Activated naive CD4-positive, alpha-beta T cell treated with anti-CD3 and anti-CD28 coated beads, Interleukin-2, amount 10 ng/mL, durations not matched to agents 7 days and 5 days (primary cell): ENCODE measurements at places on chromosomes 4 and X.

- DNase-seq: no peak
Observed at GRCh38 chrX:109709129-109709631, 23.9 kb downstream of the ACSL4 start.

DNA sequence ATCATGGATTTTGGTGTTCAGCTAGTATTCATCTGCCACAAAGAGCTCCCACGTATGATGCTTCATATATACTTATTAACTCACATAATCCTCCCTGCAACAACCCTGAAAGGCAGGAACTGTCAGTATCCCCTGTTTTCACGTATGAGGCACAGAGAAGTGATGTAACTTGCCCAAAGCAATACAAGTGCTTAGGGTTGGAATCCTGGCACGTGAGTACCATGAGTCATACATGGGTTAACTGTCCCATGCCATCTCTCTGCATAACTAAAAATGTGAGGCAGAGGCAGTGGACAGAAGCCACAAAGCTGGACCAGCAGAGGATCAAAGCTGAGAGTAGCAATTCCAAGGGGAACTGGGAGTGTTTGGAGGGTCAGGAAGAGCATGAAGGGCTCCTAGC, 35.7 kb upstream of the EGFL6 start:
- DNase-seq: no peak

GRCh38 chrX:479273-479981, 92.7 kb upstream of the PPP2R3B start:
- peak; percentile 35 for DNase-seq

- no peak for DNase-seq
Observed at GRCh38 chr4:6388713-6389112, 83.7 kb downstream of the PPP2R2C start.

GRCh38 chr4:41873380-41874295, 61.6 kb upstream of the TMEM33 start:
- DNase-seq: no peak

GRCh38 chr4:150133605-150134004, 55.4 kb downstream of the DCLK2 start:
- DNase-seq: no peak

DNA sequence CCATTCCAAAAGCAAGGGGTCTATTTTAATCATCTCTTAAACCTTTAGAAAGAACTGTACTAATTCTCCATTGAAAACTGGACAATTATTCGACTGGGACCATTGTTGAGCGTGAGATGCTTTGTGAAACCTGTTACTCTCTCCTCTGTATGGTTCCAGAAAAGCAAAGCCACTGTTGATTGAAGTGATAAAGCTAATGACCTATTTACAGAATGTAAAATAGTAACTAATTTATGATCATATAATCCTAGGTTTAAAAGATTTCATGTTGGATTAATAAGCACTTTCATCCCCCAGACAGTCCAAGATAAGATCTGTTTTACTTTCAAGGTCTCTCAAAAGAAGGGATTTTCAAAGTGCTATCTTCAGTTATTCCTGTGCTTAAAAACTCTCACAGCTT, 614.5 kb downstream of the TMA16 start:
- DNase-seq: no peak

DNA sequence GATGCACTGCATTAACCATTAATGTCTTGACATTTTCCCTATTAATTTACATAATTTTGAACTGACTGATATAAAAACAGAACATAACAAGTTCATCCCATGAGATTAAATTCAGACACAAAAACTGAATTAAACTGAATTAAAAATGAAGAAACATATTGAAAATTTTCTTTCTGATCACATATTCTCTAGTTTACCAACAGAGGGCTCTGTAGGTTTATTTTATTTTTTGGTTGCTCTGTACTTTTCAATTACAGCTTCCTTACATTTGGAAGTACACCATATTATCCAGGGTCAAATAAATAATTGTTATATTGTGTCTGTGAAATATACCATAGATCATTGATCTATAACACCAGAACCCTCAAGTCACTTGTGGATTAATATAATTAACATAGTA, 27.3 kb upstream of the CT83 start:
- DNase-seq: no peak

GRCh38 chrX:35351212-35351611, 408.6 kb downstream of the FAM47B start:
- no peak for DNase-seq

DNA sequence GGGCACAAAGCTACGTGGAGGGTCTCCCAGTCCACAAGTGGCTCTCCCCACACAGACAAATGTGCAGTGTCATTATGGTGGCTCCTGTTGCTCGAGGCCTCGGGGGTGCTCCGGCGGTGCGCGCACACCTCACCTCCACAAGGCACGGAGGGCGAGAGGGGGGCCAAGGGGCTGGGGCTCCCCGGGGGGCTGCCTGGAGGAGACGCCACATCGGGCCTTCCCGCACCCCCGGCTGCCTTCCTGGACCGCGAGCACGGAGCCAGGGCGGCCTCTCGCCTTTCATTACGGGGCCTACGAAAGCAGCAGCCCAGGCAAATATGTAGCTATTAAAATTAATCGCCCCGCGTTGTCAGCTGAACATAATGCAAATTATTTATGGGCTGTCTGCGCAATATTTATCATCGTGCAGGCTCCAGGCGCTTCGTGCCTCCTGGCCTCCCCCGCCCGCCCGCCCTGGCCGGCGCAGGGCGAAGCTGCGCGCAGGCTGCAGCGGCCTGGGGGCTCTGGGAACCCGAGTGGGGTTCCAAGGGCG, 70.8 kb upstream of the BCOR start:
- DNase-seq: no peak

DNA sequence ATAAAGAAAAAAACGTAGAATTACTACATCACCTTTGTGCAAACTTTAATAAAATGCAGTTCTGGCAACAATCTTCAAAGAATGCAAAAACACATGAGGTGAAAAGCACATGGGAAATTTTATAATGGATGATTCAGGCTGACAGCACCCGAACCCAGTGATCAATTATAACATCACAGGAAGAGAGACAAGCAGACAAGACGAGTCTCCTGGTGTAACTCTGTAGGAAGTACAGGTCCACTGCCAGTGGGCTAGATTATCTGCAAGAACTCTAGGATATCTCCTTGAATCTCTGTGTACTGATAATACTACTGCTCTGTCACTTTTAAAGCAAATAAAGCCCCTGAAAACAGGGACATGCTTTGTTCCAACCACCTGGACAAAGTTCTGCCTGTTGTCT, 58.9 kb upstream of the NXF3 start:
- DNase-seq: no peak

DNA sequence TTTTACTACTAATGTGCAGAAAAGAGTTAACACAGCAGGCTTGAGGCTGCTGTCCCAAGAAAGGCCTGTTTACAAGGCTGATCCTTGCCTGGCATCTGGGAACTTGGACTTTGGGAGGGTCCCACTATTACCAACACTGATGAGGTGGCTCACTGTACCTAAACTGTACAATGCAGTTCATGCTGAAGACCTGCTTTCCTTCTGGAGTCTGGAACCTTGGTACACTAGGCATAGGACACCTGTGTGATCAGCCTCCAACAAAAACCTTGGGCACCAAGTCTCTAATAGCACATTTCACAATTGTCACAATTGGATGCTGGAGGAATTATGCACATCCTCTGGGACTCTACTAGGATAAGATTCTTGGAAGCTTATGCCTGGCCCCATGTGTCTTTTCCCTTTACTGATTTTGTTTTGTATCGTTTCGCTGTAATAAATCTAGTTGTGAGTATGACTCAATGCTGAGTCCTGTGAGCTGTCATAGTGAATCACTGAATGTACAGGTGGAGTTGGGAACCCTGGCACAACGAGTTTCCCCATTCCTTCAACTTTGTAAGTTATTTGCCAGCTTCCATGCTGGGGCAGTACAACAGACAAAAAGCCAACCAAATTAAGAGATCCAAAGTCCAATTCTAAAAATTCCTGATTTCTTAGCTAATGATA, 45.9 kb downstream of the TEC start:
- DNase-seq: no peak

DNA sequence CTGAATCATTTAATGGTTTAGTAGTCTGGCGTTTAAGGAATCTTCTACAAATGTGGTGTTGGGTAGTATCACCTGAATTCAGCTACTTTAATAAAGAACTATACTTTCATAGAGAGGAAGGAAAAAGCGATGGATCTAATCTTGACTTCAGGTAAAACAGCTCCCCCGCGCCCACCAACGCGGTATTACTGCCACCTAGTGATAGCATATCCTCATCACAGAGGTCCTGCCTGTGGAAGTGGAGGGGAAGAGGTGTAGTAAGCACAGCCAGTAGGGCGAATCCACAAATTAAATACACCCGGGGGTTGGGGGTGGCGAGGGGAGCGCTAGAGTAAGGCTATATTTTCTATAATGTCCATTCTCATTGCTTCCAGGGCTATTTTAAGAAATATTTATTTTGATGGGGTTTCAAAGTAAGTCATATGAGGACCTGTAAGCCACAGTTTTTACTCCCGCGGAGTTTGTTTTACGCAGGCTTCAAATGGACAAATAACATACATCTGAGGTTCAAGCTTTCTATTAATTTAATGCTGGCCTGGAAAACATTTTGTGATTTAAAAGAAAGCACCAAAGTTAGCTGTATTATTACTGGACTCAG, 8.3 kb upstream of the DAPP1 start:
- DNase-seq: peak; percentile 82

DNA sequence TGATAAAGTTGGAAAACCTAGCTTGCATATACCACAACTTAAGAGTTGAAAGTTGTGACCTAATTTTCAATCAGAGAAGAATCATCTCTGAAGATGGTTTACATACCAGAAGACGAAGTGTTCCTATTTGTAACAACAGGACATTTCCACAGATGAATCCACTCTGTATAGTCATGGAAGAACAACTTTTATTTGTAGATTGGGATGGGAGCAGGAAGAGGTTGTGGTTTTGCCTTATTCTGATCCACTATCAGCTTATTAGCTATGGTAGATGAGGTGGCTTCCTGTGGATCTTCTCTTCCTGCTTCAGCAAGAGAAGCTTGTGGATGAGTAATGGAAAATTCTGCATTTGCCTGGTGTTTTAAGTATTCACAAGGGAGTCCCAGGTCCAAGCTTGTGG, 18.6 kb upstream of the SUPT20HL1 start:
- no peak for DNase-seq

DNA sequence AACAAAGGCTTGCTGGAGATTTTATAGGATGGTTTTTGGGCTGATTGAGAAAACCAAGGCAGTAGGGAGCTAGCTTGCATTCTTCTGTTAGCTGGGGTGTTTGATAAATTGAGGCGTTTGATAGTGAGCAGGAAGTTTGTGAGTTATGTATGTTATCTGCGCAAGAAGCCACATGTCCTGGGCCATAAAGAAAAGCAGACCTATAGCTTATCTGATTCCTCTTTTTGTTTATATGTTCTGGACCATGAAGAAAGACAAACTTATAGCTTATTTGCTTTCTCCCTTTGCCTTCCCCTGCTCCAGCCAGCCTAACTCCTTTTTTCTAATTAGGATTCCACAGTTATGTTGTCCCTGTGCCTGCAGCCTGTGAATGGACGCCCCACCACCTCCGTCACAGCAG, 9.2 kb downstream of the HNRNPH2 start:
- DNase-seq: no peak

- DNase-seq: peak; percentile 45
Observed at GRCh38 chrX:19544693-19545305, 29.5 kb upstream of the MAP3K15 start.

DNA sequence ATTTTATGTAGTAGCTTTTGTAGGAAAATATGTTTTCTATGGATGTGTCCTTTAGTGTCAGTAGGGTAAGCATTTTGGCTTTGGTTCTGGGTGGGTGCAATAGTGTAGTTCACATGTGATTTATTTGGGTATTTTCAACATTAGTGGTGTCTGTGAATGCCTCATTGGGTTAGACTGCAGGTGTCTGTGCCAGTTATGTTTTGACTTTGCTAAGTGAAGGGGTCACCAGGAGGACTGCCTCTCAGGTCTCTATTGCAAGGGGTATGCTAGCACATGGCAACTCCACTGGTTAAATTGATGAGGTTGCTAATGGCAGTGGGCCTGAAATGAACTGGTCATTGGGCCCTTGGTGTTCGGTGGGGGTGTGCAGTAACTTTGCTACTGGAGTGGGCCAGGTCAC, 467.1 kb downstream of the NAF1 start:
- no peak for DNase-seq

DNA sequence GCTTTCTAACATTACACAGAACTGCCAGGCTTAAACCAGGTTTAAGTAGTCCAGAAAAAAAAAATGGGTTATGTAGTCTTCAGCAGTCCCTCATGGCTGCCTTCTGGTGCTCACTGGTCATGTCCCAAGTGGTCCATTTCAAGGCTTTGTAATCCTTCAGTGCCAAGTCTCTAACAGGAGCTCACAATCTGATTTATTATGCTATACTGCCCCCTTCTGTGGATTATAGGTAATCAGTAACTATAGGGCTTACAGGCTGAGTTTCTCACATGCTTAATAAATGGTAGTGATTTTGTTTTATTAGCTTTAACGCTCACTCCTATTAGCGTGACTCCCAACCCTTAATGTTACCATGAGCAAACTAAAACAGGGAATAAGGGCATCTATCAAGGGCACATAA, 92.5 kb upstream of the EDA2R start:
- no peak for DNase-seq

GRCh38 chr4:94834501-94834900, 76.7 kb downstream of the BMPR1B start:
- no peak for DNase-seq

DNA sequence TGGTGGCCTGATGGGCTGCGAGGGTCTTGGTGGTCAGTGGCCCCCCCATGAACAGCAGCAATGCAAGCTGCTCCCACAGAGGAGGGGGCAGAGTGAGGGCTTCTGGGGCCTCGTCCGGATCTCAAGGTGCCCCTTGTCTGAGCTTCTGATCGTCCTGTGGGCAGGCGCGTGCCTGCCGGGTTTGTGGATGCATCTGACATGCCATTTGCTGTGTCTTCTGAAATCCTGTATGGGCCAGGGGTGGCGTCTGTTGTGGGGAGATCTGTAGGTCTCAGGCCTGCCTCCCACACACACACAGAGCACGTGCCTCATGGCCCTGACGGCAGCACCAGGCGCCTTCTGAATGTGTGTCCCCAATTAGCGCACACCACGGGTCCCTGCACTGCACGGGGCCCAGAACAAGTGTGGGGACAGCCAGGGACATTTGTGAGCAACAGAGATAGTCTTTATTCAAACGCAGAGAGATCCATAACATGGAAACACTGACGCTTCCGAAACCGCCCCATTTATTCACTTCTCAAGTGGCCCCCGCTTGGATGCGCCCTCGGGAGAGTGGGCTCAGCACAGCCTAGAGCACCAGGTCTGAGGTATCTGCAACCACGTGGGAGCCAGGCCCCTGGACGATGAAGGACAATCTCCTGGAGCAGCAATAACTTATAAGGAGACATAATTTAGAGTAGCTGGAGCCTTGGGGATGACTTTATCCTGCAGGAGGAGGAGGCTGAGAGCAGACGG, 5.7 kb downstream of the SPON2 start:
- DNase-seq: no peak
